Inflammatory macrophage treated with lipopolysaccharide for 4 hours (primary cell): ENCODE measurements at places on chromosomes 1 and 21.

GRCh38 chr1:245872475-245872874 lies 634.6 kb downstream of the SMYD3 start:
- no peak for DNase-seq

DNA sequence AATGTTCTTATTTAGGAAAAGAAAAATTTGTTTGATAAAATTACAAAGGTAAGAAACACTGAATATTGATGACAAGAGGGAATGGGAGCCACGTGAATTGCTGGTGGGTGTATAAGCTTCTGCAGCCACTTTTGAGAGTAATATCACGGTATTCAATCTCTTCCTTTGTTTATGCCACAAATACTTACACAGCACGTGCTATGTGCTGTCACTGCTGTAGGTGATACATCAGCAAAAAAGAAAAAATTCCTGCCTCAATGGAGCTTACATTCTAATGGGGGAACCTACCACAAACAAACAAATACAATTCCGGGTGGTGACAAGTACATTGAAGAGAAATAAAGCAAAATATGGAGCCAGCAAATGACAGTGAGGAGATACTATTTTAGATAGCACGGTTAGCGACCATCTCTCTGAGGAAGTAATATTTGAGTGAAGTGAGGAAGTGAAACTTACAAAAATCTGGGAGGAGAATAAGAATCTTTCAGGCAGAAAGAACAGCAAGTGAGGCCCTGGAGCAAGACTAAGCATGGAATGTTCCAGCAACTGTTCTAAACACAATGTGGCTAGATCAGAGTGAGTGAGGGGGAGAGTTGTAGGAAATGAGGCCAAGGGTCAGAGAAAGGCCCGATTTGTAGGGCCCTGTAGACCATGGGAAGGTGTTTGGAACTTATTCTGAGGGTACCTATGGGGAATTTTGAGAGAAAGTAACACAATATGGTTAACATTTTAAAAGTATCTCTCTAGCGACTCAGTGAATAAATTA lies 2.6 kb upstream of the FCRLB start:
- DNase-seq: peak; percentile 75

DNA sequence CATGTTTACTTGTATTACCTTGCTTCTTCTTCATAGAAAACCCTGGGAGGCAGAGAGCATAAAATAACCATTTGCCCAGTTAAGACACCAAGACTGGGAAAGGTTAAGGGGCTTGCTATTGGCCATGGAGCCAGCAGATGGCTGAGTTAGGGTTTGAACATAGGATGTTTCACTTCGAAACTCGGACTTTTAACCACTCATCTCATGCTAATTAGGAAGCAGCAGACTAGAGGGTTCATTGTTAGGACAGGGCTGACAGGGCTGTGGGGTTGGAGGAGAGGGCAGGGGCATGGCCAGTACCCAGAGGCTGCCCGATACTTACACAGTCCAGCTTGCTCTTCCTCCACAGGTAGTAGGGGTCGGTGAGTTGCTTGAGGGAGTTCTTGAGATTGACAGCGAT lies 17.0 kb downstream of the SLC26A9 start:
- DNase-seq: no peak

GRCh38 chr1:221714227-221715152 lies 27.4 kb downstream of the DUSP10 start:
- DNase-seq: peak; percentile 36

DNA sequence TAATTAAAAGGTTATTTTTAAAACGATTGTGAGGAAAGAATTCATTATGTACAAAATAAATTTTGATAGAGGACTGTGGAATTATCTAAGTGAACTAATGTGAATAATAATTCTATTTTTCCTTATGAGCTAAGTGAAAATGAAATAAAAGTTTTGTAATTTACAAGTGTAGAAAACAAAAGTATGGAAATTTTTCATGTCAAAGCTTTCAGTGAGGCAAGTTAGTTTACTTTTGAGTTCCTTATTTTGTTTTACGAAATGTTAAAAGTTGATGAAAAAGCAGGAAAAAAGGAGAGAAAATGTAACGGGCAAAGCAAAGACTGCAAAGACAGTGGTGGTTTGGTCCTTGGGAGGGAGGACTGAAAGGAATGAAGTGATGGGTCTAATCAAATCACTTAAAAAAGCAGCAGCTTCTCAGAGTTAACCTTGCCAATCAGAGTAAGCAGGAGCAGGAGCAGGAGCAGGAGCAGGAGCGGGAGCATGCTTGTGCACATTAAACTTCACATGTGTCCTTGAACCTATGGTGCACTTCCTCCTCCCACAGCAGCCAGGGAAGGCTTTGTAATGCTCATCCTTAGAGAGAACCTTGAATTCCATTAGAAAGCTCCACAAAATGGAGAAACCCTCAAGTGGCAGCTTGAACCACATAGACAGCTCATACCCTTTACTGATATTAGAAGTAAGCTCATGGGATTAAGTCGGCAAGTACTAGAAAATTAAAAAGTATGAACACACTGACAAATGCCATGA lies 133.4 kb downstream of the LHX4 start:
- peak; percentile 63 for DNase-seq

DNA sequence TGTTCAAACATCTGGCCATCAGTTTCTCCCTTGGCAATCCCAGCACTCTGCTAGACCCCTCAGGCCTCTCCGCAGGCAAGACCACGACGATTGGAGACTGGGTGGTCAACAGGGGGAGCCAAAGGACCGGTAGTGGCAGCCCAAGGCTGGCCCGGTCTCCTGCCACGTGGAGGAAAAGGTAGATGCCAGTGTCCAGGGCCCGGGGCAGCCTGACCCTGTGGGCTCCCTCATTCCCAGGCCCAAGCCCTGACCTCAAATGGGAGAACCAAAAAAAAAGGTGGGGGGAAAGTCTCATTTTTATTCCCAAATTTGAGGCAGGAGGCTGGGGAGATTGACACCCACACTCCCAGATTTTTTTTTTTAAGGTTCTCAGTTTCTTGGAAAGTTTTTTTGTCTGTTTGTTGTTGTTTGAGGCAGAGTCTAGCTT lies 24.8 kb downstream of the S100A6 start:
- DNase-seq: peak; percentile 72

- no peak for DNase-seq
Observed at GRCh38 chr1:89865498-89866382, 44.9 kb downstream of the LRRC8D start.

DNA sequence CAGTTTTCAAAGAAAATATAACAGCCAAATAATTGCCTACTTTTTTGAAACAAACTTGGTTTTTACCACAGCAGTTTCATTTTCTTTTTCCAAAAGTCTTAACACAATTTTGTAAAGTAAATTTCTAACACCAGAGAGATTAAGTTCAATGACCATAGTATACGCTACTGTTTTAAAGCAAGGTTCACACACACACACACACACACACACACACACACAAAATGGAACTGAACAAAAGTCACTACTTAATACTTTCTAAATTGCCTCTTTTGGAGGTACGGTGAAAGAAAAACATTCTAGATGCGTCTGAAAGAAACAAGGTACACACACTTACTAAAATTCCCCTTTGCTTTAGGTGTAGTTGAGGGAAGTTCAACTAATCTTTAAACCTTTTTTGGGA lies 30.1 kb downstream of the C21orf91 start:
- no peak for DNase-seq

- DNase-seq: no peak
Observed at GRCh38 chr1:40679165-40679953, 12.1 kb upstream of the NFYC start.

DNA sequence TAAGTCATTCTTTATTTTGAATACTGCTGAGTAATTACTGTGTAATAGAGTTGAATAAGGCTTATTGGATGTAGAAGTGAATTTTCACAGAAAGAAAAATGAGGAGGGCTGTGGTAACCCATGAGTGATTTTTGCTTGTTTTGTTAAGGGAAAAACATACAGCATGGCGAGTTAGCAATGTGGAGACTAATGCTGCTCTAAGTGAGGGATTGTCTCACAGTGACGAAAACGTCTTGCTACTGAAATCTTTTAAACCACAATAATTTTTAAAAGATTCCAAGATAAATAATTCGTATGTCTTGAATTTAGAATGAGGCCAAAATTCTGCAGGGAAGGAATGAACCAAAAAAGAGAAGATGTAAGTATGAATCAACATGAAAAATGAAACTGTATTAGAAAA lies 16.2 kb upstream of the PLA2G4A start:
- no peak for DNase-seq

DNA sequence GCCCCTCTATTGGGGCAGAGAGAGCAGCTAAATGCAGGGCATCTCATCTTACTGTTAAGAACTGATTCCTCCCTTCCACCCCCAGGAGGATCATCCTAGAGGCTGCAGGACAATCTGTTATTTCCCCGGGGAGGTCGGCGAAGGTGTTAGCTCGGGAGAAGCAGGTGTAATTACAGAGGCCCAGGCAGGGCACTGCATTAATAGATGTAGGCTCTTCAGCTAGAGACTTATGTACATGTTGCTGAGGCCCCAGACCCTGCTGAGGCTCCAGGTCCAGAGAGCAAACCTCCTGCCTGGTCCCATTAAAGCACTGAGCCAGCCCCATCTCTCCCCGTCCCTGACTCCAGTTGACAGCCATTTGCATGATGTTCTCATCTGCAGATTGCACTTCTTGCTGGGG lies 320.3 kb upstream of the VAMP3 start:
- no peak for DNase-seq

- DNase-seq: no peak
Observed at GRCh38 chr1:179226738-179227137, 2.7 kb downstream of the ABL2 start.

- DNase-seq: no peak
Observed at GRCh38 chr1:41484402-41485241, at the start of gene EDN2. Gene EDN2 (minus strand): TSS chr1:41484683. CDS start chr1:41484601, 82 bp downstream.

GRCh38 chr1:112542206-112542973 lies 33.6 kb downstream of the WNT2B start:
- peak; percentile 7 for DNase-seq

GRCh38 chr1:183218971-183219615 lies 33.0 kb downstream of the LAMC2 start:
- no peak for DNase-seq

DNA sequence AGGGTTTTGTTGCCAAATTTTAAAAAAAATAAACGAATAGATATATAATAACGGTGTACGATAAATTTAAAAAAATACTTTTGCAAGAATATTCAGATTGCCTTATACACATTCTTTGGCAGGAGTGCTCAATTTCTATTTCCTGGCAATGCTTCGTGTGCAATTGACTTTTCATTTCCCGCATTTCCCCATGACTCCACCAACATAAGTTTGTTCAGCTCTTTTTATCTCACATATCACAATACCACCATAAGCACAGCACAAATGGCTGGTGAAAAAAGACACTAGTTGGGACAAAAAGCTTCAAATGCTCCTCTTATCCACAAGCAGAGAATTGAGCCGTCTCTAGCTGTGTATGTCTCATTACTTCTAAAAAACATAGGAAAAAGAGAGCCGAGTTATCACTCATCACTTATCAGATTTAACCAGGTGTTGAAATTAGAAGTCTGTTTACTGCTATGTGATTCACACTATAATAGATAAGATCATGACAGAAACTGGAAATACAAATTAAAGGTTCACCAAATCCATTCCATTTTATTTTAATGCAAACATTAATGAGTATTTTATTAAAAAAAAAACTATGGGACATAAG lies 28.9 kb upstream of the RGS1 start:
- no peak for DNase-seq

- DNase-seq: no peak
Observed at GRCh38 chr21:45902292-45902995, 79.1 kb upstream of the COL6A1 start.
